ENCODE measurements at places on chromosomes 7 and 10.

DNA sequence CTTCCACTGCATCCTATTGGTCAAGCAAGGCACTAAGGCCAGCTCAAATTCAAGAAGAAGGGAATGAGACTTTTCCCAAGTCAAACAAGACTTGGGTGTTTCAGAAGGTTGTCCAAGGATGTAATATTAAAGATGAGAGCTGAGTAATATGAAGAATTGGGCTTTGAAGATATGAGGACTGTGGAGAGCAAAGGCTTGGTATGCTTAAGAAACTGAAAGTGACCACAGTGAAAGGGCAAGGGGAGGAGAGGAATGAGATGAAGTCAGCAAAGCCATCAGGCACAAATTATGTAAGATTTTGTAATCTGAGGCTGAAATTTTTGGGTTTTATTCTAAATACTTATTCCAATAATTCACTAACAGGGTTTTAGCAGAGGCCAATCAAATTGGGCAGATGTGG, 38.6 kb upstream of the NPY start:
- DNase-seq = no peak

- no peak for DNase-seq
These were observed 18.9 kb downstream of the CDK1 start for GRCh38 chr10:60797200-60797599.

DNA sequence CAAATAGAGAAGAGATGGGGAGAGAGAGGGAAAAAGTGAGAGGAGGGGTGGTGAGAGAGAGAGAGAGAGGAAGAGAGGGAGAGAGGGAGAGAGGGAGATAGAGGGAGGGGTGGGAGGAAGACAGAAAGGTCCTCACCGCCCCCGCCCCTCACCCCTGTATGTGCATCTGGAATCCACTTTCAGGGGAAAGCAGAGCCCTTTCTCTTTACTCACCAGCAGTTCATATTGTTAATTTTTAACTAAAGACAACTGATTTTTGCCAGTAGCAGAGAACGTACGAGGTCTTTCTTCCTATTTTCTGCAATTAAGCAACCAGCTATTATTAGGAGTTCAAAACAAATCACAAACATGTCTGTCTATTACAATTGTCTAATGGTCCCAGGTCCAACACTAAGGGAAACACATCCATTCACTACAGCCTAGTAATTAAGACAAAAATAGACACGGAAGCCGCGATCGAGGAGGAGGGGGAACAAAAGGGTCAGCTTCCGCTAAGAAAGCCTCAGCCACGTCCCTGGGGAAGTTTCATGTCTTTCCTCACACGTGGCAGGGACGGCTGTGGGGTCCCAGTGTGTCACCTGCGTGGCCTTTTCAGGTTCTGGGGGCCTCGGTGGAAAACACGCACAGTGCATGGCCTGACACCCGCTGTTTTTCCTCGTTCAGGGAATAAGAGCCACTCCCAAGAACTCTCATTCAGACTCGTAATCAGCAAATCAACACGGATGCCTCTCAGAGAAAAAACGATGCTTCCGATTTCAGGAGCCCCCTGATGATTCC, 572.0 kb downstream of the PTPRN2 start:
- no peak for DNase-seq

GRCh38 chr7:54709283-54709682, 49.7 kb downstream of the SEC61G start:
- no peak for DNase-seq

- DNase-seq = no peak
These were observed 87.9 kb upstream of the PDE1C start for GRCh38 chr7:32158076-32158475.

GRCh38 chr10:17652585-17652984, 8.6 kb downstream of the STAM start:
- no peak for DNase-seq

- no peak for DNase-seq
These were observed 56.2 kb downstream of the XPNPEP1 start for GRCh38 chr10:109866995-109867635.

GRCh38 chr10:132860532-132860931, 74.6 kb upstream of the NKX6-2 start:
- DNase-seq = no peak

- no peak for DNase-seq
These were observed 11.6 kb downstream of the MICALL2 start for GRCh38 chr7:1447551-1448244.

GRCh38 chr10:17031637-17032635, 97.7 kb downstream of the CUBN start:
- no peak for DNase-seq
